ENCODE measurements at places on chromosomes 16 and 17.
A peak's percentile ranks its signal among the peaks of the same experiment; 100 is the strongest.

DNA sequence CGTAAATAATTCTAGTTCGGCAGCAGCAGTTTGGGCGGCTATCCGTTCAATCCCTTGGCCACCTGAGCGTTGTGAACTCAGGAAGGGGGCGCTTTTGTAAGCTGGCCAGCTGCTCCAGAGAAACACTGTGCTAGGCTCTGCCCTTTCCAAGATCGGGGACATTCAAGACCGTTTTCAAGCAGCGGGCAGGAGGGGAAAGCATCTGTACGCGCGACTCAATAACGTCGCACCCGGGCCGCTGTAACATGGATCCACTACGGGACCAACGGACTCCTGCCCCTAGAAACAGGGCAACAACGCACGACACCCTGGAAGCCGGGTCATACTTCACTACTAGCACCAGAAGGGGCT lies 463 bp downstream of the TOP2A start:
- DNase-seq, result peak; percentile 30

- no peak for DNase-seq
Observed at GRCh38 chr17:78378225-78379130, at the start of gene PGS1. TSS of gene PGS1 (plus strand) at chr17:78378649. CDS start at chr17:78378666, 17 bp downstream.

- no peak for DNase-seq
Observed at GRCh38 chr17:4313221-4314114, 49.7 kb upstream of the ANKFY1 start.

DNA sequence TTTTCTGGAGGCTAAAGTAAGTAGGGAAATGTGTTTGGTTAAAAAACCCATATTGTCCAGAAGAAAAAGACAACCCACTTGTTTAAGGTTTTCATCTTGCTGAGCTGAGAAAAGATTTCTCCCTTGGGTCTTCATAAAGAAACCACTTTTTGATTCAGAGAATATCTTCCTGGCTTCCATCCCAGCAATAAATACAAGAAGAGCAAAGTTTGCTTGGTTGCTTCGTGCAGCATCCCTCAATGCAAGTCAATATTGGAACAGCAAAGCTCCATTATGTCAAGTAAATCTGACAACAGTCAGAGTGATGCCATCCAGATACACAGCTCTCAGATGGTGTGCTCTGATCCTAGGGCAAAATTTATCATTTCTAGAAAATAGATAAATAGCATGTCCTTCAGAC lies 118.9 kb upstream of the PIRT start:
- DNase-seq, result no peak

DNA sequence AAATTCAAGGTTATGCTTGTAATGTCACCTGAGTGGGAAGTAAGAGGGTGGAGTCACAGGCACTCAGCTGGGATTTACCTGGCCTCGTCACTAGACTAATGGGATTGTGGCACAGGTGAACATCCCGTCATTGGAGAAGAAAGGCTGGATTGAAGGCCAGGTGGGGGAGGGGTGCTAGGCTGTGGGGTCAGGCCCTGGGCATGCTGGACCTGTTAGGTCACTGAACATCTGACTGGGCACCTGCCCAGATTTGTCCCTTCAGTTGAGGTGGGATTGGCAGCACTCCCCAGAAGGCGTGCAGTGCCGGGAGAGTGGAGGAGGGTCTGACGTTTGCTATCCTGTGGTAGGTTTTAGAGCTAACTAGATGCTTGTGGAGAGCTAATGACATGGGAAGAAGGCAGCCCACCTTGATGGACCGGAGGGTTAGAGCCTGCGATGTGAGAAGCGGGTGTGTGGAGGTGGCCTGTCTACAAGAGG lies 161.5 kb upstream of the ZNF267 start:
- no peak for DNase-seq

Data from thymus (tissue), 14 donors.